Stimulated activated CD8-positive, alpha-beta memory T cell treated with anti-CD3 and anti-CD28 coated beads, Interleukin-4, amount 100 ng/mL, for 48 hours (primary cell): ENCODE measurements at places on chromosomes 13 and 19.

GRCh38 chr13:87244256-87244890 lies 426.8 kb upstream of the SLITRK5 start:
- DNase-seq = no peak

- DNase-seq = no peak
These were observed 78.4 kb upstream of the DIAPH3 start for GRCh38 chr13:60242043-60242595.

- DNase-seq = no peak
These were observed 33.5 kb downstream of the FAM216B start for GRCh38 chr13:42814868-42815267.

DNA sequence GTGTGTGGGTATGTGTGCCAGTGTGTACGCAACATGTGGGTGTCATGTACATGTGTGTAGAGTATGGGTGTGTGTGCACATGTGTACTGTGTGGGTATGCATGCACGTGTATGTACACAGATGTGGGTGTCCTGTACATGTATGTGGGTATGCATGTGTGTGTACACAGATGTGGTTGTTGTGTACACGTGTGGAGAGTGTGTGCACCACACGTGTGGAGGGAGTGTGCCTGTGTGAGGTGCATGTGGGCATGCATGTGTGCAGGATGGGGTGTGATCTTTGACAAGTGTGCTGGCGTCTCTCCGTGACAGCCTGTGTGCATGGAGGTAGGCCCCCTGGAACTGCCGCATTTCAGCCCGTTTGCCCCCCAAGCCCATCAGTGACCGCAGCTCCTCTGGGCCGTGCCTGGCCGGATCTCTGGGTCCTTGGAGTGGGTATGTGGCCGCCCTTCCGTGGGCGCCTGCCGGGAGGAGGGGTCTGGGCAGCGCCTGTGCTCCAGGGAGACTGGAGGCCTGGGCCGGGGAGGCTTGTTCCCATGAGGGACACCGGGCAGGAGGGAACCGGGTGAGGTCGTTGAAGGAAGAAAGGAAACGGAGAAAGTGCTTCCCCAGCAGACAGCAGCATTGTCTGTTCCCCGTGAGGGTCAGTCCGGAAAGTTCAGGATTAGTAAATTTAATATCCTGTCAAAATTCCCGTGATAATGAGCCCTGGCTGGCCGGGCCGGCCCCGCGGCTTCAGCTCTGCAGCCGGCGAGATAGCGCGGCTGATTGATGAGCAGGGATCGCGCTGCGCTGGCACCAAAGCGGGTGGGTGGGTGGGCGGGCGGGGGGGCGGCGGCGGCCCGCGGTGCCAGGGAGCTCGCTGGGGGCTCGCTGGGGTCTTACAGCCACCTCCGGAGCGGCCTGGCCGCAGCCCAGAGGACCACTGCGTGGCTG lies 91.1 kb upstream of the SOX1 start:
- DNase-seq = no peak

GRCh38 chr19:2543463-2544442 lies 67.8 kb downstream of the GADD45B start:
- DNase-seq = peak; percentile 78

DNA sequence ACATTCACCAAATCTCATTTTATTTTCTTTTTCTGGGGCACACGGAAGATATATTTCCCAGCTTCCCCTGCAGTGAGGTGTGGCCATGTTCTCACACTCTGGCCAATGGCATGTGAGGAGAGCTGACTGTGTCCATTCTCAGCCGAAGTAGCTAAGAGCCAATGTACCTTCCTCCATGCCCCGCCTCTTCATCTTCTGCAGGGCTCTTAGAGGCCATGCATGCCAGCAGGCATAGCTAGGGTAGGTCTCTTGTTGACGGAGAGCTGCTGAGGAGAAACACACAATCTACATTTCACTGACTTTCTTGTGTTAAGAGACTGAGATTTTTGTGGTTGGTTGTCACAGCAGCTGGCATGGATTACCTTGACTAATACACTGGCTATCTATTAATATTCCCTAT lies 9.8 kb upstream of the MICU2 start:
- DNase-seq = no peak

- DNase-seq = peak; percentile 75
These were observed 157.3 kb downstream of the DNAJC3 start for GRCh38 chr13:95834134-95834765.

DNA sequence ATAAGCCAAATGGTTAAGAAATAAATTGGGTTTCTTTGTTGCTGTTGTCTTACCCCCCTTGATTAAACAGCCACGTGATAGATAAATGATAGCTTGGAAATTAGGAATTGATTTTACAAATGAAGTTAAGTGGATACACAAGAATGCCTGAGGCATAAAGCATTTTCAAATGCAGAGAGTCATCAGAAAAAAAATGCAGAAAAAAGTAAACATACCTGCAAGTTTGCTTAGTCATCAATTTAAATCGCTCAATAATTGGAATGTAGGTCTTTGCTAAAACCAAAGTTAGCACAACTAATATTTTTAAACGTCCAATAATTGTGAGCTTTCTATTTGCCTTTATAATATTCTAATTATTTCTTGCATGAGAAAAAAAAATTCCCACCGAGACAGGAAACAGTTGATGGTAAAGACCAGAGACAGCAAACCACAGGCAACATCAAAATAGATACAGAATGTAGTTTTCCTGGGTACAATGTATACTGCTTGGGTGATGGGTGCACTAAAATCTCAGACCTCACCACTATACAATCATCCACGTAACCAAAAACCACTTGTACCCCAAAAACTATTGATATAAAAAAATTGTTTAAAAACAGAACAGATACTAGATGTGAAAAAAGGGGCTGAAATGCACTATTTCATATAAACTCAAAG lies 924.0 kb downstream of the PCDH9 start:
- DNase-seq = no peak

DNA sequence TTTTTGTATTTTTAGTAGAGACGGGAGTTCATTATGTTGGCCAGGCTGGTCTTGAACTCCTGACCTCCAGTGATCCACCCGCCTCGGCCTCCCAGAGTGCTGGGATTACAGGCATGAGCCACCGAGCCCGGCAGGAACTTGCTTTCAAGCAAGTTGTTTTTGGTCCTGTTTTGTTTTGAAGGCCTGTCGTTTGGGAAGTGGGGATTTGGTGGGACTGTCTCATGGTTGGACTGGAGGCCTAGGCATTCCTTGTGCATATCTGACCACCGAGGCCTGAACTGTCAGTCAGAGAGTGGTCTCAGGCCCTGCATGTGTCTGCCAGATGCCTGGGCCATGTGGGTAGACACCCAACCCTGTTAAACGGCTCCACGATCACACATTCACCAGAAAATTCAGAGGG lies 26.3 kb downstream of the UBXN6 start:
- DNase-seq = no peak
